ENCODE measurements at places on chromosomes 12 and 14.
A peak's percentile ranks its signal among the peaks of the same experiment; 100 is the strongest.

DNA sequence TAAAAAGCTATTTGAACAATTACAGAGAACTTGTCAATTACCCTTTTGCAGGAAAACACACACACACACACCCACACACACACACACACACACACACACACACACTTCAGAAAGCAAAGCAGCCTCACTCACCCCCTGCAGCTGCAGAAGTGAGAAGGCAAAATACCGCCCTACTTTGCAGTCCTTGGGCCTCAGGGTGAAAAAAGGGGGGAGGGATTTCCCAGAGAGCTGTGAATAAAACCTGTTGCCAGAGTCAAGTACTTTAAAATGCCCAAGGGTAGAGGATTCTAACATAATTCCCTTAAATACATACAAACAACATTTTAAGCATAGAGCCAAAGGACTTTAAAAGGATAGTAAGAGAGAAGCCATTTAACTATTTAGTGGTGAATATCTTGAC, 285.9 kb downstream of the MDGA2 start:
- no peak overlapping the region for H3K27ac ChIP-seq
- no peak overlapping the region for H3K4me3 ChIP-seq
- peak; percentile 6 for DNase-seq
- H3K36me3 ChIP-seq = no peaks in the 10 kb centered on the region

DNA sequence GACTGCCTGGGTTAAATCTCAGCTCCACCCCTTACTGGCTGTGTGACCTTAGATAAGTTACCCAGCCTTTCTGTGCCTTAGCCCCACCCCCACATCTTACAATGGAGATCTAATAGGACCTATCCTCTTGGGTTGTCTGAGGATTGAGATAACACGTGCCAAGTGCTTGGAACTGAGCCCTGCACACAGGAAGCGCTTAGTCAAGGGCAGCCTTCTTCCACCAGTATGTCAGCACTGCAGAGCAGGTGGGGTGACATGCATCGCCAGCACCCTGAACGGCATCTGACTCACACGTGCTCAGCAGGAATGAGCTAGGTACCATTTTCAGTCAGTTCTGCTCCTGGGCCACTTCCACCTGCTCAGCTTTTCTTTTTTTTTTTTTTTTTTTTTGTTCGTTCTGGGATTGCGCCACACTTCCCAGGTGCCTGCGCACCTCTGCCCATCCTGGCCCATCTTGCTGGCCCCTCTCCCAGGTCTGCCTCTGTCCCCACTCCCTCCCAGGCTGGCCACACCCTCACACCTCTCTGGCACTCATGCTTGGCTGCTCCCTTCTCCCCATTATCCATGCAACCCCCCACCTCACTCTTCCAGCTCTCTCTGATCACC, 19.6 kb downstream of the LGMN start:
- no peaks in the 10 kb centered on the region for H3K4me1 ChIP-seq
- no peaks in the 10 kb centered on the region for H3K27me3 ChIP-seq
- DNase-seq = no peak
- H3K27ac ChIP-seq = no peak overlapping the region
- peaks cover 62% of the 10 kb centered on the region for H3K36me3 ChIP-seq
- H3K4me3 ChIP-seq = no peak overlapping the region

DNA sequence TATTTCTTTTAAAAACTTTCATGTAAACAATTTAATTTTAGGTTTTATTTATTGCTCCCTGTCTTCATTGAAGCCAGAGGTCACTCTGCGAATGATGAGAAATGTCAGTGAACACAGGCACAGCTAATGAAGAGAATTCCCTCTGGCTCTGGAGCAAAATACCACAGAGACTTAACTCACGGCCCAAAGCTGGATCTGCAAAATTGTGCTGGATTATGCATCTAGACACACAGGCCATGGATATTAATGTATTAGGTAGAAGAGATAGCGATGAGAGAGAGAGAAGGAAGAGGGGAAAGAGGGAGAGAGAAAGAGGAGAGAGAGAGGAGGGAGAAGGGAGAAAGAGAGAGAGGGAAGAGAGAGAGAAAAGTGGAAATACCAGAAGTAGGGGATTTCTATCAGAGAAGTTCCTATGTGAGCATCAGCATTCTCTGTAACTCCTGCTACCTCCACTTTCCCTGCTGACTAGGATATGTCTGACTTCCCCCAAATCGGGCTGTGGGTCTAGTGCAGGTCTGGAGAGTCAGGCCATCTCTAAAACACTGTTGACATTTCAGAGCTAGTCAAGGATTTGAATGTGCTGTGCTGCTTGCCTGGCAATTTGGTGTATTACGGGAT, 3.7 kb downstream of the ARHGDIB start:
- no peaks in the 10 kb centered on the region for H3K36me3 ChIP-seq
- no peak for DNase-seq
- peaks cover 5% of the 10 kb centered on the region for H3K4me1 ChIP-seq
- peaks cover 13% of the 10 kb centered on the region for H3K27me3 ChIP-seq
- no peak overlapping the region for H3K27ac ChIP-seq
- no peak overlapping the region for H3K4me3 ChIP-seq

GRCh38 chr14:48970943-48971342, 615.2 kb downstream of the RPS29 start:
- H3K27ac ChIP-seq = no peak overlapping the region
- H3K27me3 ChIP-seq = no peaks in the 10 kb centered on the region
- DNase-seq = no peak
- H3K36me3 ChIP-seq = no peaks in the 10 kb centered on the region
- H3K4me1 ChIP-seq = no peaks in the 10 kb centered on the region
- no peak overlapping the region for H3K4me3 ChIP-seq

DNA sequence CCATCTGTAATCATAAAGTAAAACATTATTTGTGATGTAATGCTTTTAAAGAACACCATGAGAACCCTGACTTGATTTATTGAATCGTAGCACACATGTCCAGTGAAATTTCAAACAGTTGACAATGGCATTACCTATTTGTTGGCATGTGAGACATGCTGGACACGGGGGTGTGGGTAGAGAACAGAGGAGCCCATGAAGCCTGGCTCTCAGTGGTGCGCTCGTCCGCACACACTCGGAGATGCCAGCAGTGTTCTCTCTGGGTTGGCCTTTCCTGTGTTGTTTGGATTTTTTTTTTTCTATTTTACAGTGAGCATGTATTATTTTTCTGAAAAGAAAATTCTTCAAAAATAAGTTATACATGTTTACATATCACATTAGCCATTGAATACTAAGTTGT, 78.2 kb downstream of the PPP2R5C start:
- DNase-seq = no peak
- no peaks in the 10 kb centered on the region for H3K27me3 ChIP-seq
- peak overlapping the region; percentile 96 for H3K27ac ChIP-seq
- peaks cover 61% of the 10 kb centered on the region for H3K4me1 ChIP-seq

GRCh38 chr12:127260531-127260930, 1006.4 kb upstream of the TMEM132C start:
- H3K4me3 ChIP-seq = no peak overlapping the region
- no peak overlapping the region for H3K27ac ChIP-seq
- H3K27me3 ChIP-seq = peaks cover 11% of the 10 kb centered on the region
- DNase-seq = no peak
- H3K4me1 ChIP-seq = no peaks in the 10 kb centered on the region

- peaks cover 11% of the 10 kb centered on the region for H3K27me3 ChIP-seq
- H3K27ac ChIP-seq = no peak overlapping the region
- H3K4me1 ChIP-seq = peaks cover 7% of the 10 kb centered on the region
- H3K36me3 ChIP-seq = peaks cover 7% of the 10 kb centered on the region
Observed at GRCh38 chr12:30942486-30942885, 15.9 kb downstream of the TSPAN11 start.

DNA sequence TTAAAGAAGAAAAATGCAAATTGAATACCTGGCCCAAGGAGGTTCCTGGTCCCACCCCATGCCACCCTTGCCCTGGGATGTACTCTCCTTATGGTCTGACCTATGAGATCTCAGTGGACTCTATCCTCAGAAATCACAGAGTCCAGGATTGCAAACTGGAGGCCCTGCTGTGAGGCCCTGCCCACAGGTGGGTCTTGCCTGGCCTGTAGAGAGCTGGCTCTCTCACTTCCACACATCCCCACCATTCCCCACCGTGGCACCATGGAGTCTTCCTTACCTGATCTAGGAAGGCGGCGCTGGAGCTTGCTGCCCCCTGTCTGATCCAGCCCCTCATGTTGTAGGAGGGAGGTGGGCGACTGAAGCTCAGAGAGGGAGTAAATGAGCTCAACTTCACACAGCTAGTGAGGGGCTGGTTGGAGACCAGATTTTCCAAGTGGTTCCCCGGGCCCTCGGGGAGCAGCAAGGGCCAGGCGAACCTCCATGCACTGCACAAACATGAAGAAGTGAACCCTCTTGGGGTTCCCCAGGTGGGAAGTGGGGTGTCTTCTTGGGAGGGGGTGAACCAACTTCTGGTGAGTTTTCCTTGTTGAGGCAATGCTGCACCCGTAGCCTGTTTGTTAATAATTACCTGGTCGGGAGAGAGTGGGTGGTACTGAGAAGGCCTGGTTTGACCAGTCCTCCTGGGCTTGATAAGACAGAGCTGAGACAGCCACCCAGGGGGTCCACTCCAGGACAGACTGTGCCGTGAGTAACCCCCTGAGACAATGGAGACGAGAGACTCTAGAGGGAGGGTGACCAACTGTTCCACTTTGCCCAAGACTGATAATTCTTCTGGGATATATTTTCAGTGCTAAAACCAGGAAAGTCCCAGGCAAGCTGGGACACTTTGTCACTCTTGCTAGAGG, at the start of gene SERPINA4:
Gene SERPINA4, plus strand, starts transcription at position 692 of the 905 bp plus-strand sequence. CDS start 2,041 bp downstream, outside the sequence.
- peaks cover 13% of the 10 kb centered on the region for H3K27me3 ChIP-seq
- no peak within 1 kb of the TSS for H3K27ac ChIP-seq
- H3K36me3 ChIP-seq = no peaks in the 10 kb centered on the region
- H3K4me1 ChIP-seq = no peaks in the 10 kb centered on the region

DNA sequence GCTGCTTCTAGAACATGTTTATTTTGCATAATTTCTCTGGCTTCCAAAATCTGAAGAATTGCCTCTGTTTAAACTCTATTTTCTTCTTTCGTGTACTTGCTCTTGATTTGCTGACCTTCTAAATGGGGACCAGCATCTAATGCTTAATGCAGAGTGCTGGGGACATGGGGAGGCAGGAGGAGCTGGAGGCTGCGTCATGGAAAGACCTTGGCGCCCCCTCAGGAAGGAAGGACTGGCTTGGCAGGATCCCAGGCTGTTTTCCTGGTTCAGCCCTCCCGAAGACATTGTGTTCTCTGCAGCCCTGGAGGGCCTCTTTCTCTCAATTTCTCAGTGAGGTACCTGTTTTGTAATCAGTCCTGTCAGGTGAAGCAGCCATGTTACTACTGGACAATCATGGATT, 5.5 kb downstream of the PRKCH start:
- H3K4me1 ChIP-seq = peaks cover 15% of the 10 kb centered on the region
- no peak overlapping the region for H3K4me3 ChIP-seq
- H3K27ac ChIP-seq = no peak overlapping the region
- DNase-seq = no peak
- peaks cover 47% of the 10 kb centered on the region for H3K27me3 ChIP-seq

DNA sequence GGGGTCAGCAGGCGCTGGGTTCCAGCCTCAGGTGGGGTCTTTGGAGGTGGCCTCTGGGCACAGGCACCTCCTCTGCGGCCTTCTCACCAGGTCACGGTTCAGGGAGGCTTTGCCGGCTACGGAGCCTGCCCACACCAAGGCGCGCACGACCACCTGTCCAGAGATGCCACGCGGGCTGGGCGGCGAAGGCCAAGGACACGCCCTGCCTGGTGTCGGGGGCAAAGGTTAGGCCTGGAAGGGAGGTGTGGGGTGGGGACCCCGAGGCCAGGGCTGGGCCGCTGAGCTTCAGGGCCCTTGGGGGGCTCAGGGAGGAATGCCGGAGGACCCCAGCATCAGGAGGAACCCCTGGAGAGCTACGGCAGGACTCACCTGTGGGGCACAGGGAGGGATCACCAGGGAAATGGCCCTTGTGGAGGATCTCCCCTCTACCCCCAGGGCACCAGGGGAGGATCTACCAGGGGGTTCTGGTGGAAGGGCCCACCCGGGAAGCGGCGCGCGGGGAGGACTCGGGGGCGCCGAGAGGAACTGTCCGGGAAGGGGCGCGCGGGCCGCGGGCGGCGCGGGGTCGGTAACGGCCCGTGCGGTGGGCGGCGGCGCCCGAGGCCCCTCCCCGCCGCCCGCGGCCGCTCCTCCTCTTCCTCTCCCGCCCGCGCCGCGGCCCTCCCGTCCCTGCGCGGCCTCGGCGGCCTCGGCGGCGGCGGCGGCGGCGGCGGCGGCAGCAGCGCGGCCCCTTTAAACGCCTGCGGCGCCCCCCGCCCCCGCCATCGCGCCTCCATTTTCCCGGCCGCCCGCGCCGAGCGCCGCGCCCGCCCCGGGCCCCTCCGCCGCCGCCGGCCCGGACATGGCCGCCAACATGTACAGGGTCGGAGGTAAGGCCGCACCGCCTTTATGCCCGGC, at the start of gene MTA1:
Gene MTA1, plus strand, starts transcription at position 633 of the 897 bp plus-strand sequence. Its CDS starts 209 bp downstream, at position 842.
- peaks cover 56% of the 10 kb centered on the region for H3K4me1 ChIP-seq
- DNase-seq = peak; percentile 67
- peaks cover 10% of the 10 kb centered on the region for H3K27me3 ChIP-seq
- H3K4me3 ChIP-seq = peak within 1 kb of the TSS; percentile 91

GRCh38 chr12:47221256-47222023, 141.7 kb upstream of the AMIGO2 start:
- H3K4me3 ChIP-seq = no peak overlapping the region
- no peak for DNase-seq
- no peak overlapping the region for H3K27ac ChIP-seq

DNA sequence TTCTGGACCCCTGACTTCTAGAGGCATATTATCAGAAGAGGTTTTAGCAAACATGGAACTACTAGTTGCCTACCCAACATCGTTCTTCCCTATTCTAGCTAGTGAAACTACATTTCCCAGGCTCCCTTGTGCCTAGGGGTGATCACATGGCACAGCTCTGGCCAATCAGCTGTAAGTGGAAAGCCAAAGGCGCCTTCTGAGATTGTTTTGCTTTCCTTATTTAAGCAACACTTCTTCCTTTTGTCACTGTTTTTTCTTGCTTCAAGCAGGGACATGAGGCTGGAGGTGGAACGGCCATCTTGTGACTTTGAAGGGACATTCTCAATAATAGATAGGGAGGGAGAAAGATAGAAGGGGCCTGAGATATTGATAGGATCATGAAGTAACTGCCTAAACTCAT, 136.7 kb downstream of the ZNF664 start:
- H3K4me3 ChIP-seq = no peak overlapping the region
- H3K4me1 ChIP-seq = peaks cover 23% of the 10 kb centered on the region
- H3K27ac ChIP-seq = no peak overlapping the region
- no peaks in the 10 kb centered on the region for H3K27me3 ChIP-seq

DNA sequence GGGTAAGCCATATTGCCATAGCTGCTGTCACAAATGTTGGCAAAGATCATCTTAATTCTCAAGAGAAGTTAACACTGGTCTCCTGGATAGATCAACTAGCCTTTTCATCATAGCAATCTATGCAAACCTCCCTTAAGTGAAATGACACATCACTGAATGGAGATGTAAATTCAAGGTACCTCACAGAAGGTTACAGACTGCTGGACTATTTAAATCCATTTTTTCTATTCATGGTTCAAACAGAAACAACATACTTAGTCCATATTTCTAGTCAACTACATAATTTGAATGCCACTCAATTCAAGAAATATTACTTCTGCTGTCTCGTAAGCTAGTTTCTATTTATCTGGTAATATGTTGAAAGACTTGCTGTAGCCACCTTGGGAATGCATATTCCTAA, 748.3 kb downstream of the C12orf50 start:
- no peaks in the 10 kb centered on the region for H3K4me1 ChIP-seq
- DNase-seq = no peak
- H3K27me3 ChIP-seq = no peaks in the 10 kb centered on the region
- H3K27ac ChIP-seq = no peak overlapping the region
